Gastrocnemius medialis (tissue), 4 donors: ENCODE measurements at places on chromosomes 7 and 10.

GRCh38 chr7:141115965-141116364 lies 42.1 kb downstream of the TMEM178B start:
- DNase-seq = no peak

GRCh38 chr10:102646610-102647442 lies 2.5 kb downstream of the TRIM8 start:
- no peak for DNase-seq

DNA sequence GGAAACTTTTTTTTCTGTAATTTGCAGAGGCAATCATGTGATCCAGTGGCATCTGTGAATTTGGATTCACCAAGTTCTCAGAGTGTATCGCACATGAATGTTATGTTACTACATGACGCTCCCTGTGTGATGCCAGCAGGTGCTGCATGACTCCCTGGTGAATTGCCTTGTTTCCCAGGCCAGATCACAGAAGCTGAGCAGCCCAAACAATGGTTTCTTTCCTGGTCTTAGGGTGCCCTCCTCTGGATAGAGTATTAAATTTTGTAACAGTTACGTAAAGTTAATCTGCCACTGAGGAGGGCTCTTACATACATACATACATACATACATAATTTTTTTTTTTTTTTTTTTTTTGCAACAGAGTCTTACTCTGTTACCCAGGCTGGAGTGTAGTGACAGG lies 3.6 kb downstream of the ZSCAN21 start:
- DNase-seq = peak; percentile 25

GRCh38 chr7:79854621-79855020 lies 280.0 kb upstream of the GNAI1 start:
- DNase-seq = no peak

DNA sequence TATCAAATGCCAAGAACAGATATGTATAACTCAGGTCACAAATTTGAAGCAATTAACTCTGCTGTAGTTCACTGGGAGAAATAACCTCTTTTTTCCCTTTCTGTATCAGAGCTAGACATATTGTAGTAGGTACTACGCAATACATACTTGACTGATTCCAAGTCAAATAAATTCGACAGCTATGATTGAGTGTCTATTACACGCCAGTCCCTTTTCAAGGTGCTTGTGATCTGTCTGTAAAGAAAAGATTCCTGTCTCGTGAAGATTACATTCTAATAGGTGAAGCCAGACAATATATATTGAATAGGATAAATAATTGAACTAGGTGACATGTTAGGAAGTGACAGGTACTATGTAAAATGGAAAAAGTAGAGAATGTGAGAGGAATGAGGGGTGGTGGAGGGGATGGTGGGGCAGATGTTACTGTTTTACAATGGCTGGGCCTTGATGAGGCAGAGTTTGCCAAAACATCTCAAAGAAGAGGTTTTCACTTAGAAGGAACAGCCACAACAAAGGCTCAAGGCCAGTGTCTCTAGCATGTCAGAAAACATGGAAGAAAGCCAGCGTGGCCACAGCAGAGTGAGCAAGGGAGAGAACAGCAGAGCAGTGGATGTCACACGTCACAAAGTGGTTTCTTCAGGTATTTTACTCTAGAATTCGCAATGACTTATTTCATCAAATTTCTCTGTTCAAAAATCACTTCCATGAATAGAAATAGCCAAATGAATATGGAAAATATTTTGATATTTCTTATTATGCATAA lies 282.6 kb upstream of the CACNA2D1 start:
- DNase-seq = no peak

DNA sequence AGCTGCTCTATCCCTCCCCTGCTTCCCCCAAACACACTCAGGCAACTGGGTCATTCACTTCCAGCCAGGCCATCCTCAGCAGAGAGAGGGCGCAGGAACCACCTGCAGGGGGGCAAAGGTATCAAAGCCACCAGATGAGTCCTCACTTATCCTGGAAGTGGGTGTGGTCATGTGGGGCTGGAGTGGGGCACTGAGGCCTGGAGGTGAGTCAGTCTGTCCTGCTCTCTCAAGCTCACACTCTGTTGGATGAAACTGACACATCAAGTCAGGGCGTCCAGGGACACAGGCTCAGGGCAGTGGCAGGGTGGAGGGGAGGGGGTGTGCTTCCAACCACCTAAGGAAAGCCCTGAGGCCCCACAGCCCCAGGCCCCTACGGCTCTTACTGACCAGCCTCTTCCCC lies 8.0 kb upstream of the ELFN1 start:
- no peak for DNase-seq

- DNase-seq = peak; percentile 17
Measured at GRCh38 chr10:35191523-35191922, 64.9 kb downstream of the CREM start.

GRCh38 chr7:112338786-112339185 lies 111.5 kb upstream of the IFRD1 start:
- DNase-seq = no peak
